ENCODE measurements at places on chromosomes 2 and 18.

- H3K4me1 ChIP-seq: no peaks in the 10 kb centered on the region
- peaks cover 3% of the 10 kb centered on the region for H3K27me3 ChIP-seq
- no peak overlapping the region for H3K27ac ChIP-seq
- no peaks in the 10 kb centered on the region for H3K36me3 ChIP-seq
- no peak overlapping the region for H3K4me3 ChIP-seq
Measured at GRCh38 chr2:69138247-69138772, 125.3 kb downstream of the ANTXR1 start.

DNA sequence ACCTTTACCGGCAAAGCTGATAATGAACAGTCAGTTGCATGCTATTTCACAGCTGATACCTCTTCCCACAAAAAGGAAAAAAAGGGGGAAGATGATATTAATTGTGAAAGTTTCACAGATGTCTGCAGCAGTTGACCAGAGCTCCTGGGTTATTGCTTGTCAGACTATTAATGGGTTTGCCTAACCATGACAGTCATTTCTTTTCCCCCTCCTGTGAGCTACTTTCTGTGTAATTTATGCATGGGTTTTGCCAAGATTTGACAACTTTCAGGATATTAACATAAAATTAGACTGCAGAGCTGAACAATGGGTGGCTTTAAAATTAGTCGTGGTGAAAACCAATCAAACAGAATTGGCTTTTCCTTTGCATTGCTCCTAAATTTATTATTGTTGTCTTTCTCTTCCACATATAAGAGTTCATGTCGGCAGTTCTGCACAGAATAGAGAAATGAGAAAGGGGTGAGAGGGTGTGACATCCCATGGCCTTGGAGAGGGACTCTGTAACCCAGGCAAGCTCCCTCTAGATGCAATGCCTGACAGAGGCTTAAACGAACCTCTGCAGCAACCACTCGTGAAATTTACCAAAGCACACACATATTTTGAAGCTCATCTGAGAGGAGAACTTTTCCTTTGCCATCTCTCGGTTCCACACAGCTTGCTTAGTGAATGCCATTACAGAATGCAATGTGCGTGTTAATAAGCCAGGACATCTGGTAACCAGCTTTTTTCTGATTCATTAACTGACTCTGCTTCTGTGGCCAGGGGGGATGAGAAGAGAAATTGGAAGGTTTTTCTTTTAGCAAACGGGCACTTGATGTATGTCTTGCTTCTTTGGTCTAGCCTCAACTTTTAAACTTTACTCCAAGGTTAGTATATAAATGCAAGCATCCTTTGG lies 82.2 kb upstream of the ITGA4 start:
- peaks cover 23% of the 10 kb centered on the region for H3K4me1 ChIP-seq
- H3K27ac ChIP-seq: no peak overlapping the region
- H3K4me3 ChIP-seq: no peak overlapping the region
- no peaks in the 10 kb centered on the region for H3K27me3 ChIP-seq
- no peak for DNase-seq

- H3K27me3 ChIP-seq: no peaks in the 10 kb centered on the region
- no peak overlapping the region for H3K4me3 ChIP-seq
- no peak overlapping the region for H3K27ac ChIP-seq
- H3K4me1 ChIP-seq: no peaks in the 10 kb centered on the region
Measured at GRCh38 chr2:15988733-15989132, 48.4 kb downstream of the MYCN start.

GRCh38 chr2:73594251-73594650 lies 48.0 kb downstream of the NAT8 start:
- no peaks in the 10 kb centered on the region for H3K36me3 ChIP-seq
- no peak for DNase-seq
- no peak overlapping the region for H3K4me3 ChIP-seq
- H3K4me1 ChIP-seq: no peaks in the 10 kb centered on the region

GRCh38 chr2:241506793-241507429 lies 1.5 kb downstream of the STK25 start:
- H3K36me3 ChIP-seq: peaks cover 4% of the 10 kb centered on the region
- no peak overlapping the region for H3K27ac ChIP-seq
- H3K27me3 ChIP-seq: no peaks in the 10 kb centered on the region
- no peak for DNase-seq

- peaks cover 8% of the 10 kb centered on the region for H3K4me1 ChIP-seq
- H3K4me3 ChIP-seq: no peak overlapping the region
- DNase-seq: no peak
- H3K36me3 ChIP-seq: no peaks in the 10 kb centered on the region
- peaks cover 4% of the 10 kb centered on the region for H3K27me3 ChIP-seq
Measured at GRCh38 chr2:128374001-128374710, 55.5 kb upstream of the HS6ST1 start.

DNA sequence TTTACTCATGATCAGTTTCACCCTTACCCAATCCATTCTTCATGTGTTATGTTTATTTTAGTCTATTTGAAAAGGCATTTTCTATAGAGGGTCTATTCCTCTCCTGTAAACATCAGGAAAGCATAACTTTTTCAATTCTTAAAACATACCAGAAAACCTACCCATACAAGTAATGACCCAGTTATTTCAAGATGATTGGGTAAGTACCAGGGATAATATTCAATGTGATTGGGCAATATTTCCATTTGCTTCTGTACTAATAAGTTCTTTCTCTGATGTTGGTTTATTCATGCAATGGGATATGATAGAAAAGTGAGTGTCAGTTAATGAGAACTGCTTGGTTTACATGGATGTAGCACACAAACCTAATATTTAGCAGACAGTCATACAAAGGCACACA lies 87.6 kb downstream of the CCBE1 start:
- no peak overlapping the region for H3K27ac ChIP-seq
- DNase-seq: no peak

DNA sequence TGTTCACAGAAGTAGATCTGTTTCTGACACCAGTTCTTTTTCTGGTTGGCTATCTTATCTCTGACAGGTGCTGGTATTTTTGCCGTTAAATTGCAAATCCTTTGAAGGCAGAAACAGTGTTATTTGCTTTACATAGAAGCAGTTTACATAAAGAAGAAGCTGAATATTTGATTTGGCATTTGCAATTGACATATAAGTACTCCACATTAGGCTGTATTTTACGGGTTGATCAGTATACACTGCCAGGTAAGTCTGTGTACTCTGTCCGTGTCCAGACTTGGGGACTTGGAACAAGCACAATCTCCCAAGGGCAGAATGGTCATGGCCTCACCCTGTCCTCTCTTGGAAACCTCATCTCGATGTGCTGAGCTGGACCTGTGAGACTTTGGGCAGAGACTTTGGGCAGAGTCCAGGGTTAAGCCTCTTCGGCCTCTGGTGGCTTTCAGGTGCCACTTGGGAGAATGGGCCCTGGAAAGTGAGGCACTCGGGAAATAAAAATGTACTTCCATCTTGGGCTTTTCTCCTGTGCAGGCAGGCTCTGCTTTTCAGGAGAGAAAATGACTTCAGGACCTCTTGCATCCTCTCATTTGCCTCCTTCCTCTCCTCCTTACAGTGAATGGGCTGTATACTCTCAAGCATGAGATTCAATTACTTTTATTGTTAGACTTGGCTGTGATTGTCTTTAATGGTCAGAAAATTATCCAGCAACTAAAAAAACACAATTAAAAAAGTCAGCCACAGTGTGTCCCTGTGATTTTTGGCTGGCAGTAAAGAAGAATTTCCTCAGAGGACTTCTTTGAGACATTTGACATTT lies 108.5 kb downstream of the RAPGEF4 start:
- DNase-seq: no peak
- no peaks in the 10 kb centered on the region for H3K4me1 ChIP-seq
- H3K27ac ChIP-seq: no peak overlapping the region
- no peak overlapping the region for H3K4me3 ChIP-seq
- H3K27me3 ChIP-seq: no peaks in the 10 kb centered on the region

- DNase-seq: no peak
- peaks cover 4% of the 10 kb centered on the region for H3K36me3 ChIP-seq
- no peaks in the 10 kb centered on the region for H3K27me3 ChIP-seq
- no peak overlapping the region for H3K4me3 ChIP-seq
Measured at GRCh38 chr18:38576916-38577315, 1011.3 kb upstream of the CELF4 start.

- no peaks in the 10 kb centered on the region for H3K27me3 ChIP-seq
- H3K4me3 ChIP-seq: no peak overlapping the region
- no peaks in the 10 kb centered on the region for H3K36me3 ChIP-seq
- H3K27ac ChIP-seq: no peak overlapping the region
- DNase-seq: no peak
- H3K4me1 ChIP-seq: no peaks in the 10 kb centered on the region
Measured at GRCh38 chr18:28120828-28121515, 56.0 kb downstream of the CDH2 start.

DNA sequence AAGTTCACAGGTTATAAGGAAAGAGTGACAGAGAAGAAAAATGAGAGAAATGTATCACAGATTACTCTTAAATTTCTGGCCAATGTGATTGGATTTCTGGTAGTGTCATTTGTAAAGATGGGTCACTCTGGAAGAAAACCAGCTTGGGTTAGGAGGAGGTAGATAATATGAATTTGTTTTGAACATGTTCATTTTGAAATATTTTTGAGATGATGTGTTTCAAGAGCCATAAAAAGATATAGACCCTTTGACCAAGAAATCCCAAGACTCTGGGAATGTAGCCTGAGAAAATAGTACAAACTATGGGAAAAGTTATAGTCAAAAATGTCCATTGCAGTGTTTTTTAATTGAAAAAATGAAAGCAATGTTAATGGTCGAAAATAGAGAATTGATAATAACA lies 70.7 kb downstream of the CALCRL start:
- no peaks in the 10 kb centered on the region for H3K4me1 ChIP-seq
- no peaks in the 10 kb centered on the region for H3K27me3 ChIP-seq
- no peak for DNase-seq
- H3K4me3 ChIP-seq: no peak overlapping the region

- no peaks in the 10 kb centered on the region for H3K27me3 ChIP-seq
- no peak for DNase-seq
- H3K36me3 ChIP-seq: no peaks in the 10 kb centered on the region
- no peaks in the 10 kb centered on the region for H3K4me1 ChIP-seq
Measured at GRCh38 chr2:232951181-232951580, 61.9 kb downstream of the NGEF start.

DNA sequence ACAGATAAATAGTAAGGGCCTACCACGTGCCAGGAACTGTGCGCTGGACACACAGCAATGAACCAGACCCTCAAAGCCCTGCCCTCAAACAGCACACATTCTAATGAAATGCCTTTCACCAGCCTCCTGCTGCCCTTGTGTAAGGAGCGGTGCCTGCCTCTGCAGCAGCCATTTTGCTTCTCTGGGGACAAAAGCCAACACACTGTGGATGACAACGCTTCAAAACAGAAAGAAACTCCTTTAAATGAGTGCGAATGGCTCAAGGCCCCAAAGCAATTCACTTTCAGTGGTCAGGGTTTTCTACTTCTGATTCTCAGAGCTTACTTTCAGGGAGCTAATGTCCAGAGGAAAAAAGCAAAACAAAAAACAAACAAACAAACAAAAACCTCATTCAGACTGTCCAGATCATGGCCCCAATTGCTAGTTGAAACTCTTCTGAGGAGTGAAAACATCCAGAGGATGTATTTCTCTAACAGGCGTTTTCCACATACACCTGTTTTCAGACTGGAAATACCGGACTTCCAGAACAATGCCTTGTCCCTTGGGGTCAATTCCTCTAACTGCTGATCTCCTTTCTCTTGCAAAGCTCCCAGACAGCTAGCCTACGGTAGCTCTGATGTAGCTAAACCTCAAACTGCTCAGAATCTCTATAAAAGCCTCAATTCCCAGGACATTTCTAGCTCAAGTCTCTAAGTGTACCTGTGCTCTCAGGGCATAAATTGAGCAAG lies 323.3 kb upstream of the ZNF521 start:
- no peaks in the 10 kb centered on the region for H3K4me1 ChIP-seq
- H3K27ac ChIP-seq: no peak overlapping the region
- no peaks in the 10 kb centered on the region for H3K27me3 ChIP-seq

DNA sequence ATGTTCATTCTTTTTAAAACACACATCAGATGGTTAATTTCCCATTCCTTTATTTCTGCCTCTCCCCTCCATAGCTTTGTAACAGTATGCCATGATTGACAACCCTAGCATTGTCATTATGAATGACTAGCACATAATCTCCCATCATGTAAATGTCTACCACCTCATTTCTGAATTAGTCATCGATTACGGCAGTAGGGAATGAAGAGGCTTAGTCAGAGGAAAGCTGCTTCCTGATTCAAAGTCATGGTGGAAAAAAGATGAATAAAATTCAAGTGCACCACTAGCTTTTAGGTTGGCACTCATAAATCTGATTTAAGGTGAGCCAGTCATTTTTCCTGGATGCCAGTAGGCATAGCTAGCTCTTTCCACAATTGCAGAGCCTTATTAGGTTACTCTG lies 19.1 kb upstream of the ACMSD start:
- no peak overlapping the region for H3K27ac ChIP-seq
- H3K27me3 ChIP-seq: peaks cover 6% of the 10 kb centered on the region
- no peaks in the 10 kb centered on the region for H3K4me1 ChIP-seq
- H3K36me3 ChIP-seq: no peaks in the 10 kb centered on the region

DNA sequence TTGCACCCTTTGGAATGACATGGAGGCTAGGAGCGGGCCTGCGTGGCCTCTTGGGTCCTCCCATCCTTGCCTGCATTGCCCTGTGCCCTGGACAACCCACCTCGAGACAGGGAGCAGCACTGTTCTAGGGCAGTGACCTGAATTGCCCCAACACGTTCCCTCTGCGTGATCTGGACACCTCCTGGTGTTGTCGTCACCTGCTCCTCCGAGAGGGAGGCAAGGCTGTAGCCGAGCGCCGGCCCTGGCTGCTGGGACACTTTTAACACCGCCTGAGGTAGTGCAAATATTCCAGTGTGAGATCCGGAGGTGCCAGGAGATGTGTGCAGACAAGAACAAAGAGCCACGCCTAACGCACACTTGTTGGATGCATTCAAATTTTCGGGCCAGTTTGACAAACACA lies 131.5 kb downstream of the SMAD7 start:
- H3K4me1 ChIP-seq: peaks cover 42% of the 10 kb centered on the region
- no peaks in the 10 kb centered on the region for H3K27me3 ChIP-seq
- H3K4me3 ChIP-seq: no peak overlapping the region
- H3K36me3 ChIP-seq: no peaks in the 10 kb centered on the region
